ENCODE measurements at places on chromosomes 12 and 14.

DNA sequence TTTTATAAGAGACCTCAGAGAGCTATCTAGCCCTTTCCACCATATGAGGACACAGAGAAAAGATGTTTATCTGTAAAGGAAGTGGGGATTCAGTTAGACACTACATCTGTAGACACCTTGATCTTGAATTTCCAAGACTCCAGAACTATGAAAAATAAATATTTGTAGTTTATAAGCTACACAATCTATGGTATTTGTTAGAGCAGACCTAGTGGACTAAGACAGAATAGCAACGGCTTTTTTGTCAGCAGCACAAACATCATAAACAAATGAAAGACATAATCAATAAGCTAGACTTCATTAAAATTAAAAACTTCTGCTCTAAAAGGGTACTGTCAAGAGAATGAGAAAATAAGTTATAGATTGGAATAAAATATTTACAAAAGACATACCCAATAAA, 810.1 kb downstream of the FSCB start:
- no peak for DNase-seq

GRCh38 chr12:109538191-109538863, 35.0 kb downstream of the MMAB start:
- no peak for DNase-seq

DNA sequence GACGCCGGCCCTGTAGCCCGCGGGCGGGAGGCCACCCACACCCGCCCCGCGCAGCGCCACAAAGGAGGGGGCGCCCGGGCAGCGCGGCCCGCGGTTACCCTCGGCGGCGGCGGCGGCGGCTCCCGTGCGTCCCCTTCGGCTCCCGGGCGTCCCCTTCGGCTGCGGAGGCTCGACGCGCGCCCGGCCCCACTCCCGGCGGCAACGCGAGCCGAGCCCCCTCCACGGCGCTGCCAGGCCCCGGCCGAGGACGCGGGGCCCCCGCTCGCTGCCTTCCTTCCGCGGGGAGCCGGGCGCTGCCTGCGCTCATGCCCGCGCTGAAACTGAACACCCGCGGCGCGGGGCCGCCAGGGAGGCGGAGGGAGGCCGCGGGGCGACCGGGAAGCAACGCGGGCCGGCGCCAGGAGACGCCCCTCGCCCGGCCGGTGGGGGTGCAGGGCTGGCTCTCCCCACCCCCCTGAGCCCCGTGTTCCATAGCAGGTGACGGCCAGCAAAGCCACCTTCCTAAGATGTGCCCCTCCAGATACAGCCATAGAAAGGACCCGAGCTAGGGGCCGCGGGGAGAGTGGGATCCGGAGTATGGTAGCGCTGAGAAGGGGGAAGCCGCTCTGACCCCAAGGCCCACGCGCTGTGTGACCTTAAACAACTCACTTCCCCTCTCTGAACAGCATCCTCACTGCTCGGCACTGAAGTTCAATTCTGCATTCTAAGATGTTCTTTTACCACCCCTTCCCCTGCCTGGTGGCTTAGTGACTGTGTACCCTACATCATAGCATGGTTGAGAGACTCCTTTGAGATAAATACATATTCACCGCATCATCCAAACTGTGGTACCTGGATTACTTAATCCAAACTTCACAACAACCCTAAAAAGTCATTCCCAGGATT, 42.8 kb downstream of the KDM2B start:
- peak; percentile 69 for DNase-seq

DNA sequence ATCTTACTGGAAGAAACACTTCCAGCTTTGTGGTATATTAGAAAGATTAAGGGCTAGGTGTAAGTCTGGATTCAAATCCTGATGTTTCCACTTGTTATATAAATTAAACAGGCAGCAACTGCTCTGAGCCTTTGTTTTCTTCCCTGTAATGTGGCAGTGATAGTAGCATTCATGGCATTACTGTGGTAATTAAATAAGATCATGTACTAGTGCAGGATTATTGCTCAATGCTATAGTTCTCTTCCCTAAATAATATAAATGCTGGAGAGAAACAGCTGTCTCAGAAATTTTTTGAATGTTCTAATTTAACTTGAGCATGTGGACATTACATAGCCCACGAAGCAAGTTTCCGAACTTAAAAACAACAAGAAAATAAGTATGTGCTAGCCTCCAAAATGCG, 5.4 kb downstream of the TMEM117 start:
- no peak for DNase-seq

DNA sequence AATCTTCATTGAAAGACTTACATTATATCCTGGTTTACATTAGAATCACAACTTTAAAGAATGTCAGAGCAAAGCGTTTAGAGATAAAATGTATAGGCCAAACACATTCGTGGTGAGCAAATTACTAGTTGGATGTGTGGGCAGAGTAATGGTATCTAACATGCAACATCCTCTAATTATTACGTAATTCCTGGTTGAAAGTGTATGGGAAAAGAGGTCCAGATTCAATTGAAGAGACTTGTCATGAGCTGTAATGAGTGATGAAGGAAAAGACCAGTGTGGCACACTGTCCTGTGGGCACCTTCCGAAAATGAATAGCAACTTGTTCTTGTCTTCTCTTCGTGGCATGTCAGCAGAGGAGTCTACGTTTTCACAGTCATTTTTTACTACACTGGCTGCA, 192.8 kb downstream of the LRIG3 start:
- DNase-seq = no peak

DNA sequence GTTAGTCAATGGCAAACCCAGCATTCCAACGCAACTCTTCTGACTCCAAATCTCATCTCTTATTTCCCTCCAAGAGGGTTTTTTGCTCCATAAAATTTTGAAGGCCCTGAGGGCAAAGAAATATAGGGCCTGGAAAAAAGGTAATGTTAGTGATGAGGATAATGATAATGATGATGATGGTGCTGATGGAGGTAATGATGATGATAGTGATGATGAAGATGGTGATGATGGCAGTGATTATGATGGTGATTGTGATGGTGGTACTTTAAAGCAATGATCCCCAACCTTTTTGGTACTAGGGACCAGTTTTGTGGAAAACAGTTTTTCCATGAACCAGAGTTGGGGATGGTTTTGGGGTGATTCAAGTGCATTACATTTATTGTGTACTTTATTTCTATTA, 50.1 kb downstream of the TMX1 start:
- DNase-seq = no peak

- DNase-seq = no peak
Measured at GRCh38 chr14:75781096-75781495, 120.0 kb downstream of the TTLL5 start.

GRCh38 chr12:107660861-107661415, 24.7 kb upstream of the PWP1 start:
- no peak for DNase-seq

- DNase-seq = no peak
Measured at GRCh38 chr12:52673713-52674432, 6.3 kb downstream of the KRT1 start.

DNA sequence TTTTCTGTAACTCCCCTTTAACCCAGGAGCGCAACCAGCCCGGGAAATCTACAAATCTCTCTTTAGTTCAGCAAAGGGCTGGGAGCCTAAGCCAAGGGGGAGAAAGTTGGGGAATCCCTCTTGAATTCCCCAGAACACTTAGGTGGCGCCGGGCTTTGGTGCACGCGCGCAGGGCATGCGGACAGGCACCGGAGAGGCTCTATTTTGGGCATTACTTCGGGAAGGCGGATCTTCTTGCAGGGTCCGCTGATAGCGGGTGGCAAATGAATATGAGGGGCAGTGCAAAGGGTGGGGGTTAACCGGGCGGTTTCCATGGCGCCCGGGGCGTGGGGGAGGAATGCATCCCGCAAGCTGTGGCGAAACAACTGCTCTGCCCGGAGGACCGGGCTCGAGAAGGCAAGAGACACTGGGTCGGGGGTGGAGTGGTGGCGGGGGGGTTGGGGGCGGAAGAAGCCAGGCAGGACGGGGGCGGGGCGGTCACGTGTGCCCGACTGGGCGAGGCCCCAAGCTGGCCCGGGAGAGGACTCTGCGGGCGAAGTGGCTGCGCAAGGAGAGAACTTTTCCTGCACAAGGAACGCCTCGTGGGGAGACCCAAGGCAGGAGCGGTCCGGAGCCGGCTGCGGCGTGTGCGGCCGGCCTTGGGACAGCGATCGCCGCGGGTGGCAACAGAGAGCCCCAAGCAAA, at the start of gene FLVCR2:
FLVCR2 (plus strand) TSS at position 519 of the 684 bp plus-strand sequence. CDS start 353 bp downstream, outside the sequence.
- DNase-seq = peak; percentile 54

GRCh38 chr12:3145033-3145432, 67.9 kb downstream of the TSPAN9 start:
- DNase-seq = no peak

GRCh38 chr12:93042283-93042682, 113.2 kb upstream of the EEA1 start:
- no peak for DNase-seq

All from activated naive CD8-positive, alpha-beta T cell treated with anti-CD3 and anti-CD28 coated beads, Interleukin-2, amount 10 ng/mL, durations not matched to agents 7 days and 5 days (primary cell).